ENCODE measurements at places on chromosomes 4 and X.

DNA sequence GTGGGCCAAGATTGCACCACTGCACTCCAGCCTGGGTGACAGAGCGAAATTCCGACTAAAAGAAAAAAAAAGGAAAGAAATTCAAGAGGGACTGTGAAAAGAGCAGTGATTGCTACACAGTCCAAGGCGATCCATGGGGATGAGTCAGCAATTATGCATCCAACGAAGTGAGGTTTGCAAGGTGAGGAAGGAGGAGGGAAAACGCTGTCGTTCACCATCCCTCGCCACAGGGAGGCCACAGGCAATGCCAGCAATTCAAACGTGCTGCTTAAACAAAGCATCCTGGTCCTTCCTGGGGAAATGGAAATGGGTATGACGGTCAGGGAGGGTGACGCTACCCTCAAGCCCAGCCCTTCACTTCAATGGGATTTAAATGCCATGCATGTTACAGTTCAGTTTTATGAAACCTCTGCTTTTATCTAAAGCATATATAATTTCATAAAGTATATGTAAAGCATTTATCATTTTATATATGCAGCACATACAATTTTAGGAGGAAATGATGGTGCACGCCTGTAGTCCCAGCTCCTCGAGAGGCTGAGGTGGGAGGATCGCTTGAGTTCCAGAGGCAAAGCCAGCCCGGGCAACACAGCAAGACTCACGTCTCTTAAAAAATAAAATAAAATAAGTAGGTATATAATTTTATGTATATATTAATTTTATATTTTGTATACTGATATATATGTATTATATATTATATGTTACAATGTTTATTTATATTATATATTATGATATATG, 108.7 kb downstream of the DHRSX start:
- no peak for DNase-seq

DNA sequence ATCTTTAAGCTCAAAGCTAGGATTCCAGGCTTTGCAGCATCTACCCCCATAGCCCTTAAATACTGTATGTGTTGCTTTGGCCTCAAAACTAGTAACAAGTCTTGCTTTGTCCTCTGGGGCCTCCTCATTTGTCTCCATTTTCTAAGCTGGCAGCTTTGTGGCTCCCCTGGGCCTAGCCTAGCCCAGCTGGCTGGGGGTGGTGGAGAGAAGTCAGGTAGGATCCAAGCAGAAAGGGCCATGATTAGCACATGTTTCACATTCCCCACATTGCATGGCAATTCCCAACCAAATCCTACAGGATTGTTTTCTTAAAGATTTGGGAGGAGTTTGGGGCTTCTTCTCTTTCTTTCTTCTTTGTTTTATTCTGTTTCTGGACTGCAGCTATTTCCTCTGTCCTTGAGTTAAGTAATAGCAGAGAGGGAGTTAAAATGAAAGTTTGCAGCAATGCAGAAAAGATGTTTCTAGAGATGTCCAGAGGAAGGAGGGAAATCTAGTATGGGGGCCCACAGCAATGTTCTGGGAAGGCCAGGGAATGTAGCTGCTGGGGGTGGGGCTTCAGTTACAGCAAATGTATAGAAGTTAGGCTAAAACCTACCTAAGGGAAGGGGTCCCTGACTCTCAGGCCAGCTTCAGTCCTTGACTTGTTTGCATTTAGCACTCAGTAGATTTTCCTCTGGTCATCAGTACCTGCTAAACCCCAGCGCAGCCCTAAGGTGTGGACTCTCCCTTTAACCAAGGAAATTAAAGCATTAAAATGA, 92.1 kb downstream of the SHROOM4 start:
- no peak for DNase-seq

GRCh38 chr4:78956975-78957374, 17.7 kb upstream of the PAQR3 start:
- no peak for DNase-seq

DNA sequence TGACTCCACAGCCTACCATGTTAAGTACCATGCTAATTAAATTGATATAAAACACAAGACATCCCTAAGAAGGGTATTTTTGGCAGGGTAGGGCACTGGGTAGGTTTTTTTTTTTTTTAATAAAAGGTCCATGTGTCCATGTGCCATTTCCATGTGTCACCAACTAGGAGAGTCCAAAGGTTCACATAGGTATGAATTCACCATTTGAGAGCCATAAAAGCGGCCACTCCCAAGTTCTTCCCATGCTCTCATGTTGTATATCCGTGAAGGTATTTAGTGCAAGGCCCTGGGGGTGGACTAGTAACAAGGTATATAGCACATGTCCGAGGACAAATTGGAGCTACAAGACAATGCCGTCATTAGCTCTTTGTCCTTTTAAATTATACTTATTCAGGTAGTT, 107.3 kb downstream of the PDE5A start:
- no peak for DNase-seq

GRCh38 chr4:2042204-2042946, 16.8 kb upstream of the NAT8L start:
- DNase-seq = no peak

- DNase-seq = no peak
These were observed 61.6 kb upstream of the PRPS1 start for GRCh38 chrX:107566604-107567262.

DNA sequence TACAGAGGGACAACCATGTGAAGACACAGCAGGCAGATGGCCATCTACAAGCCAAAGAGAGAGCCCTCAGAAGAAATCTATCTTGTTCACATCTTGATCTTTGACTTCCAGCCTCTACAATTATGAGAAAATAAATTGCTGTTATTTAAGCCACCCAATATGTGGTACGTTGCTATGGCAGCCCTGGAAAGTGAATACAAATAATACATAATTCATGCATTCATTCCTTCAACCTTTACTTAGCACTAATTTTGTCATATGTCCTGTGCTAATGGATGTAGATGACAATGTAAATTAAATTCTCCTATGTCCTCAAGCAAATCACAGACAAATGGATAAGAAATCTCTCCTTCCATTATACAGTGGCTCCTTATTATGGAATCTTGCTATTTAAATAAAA, 361.6 kb downstream of the PACRGL start:
- DNase-seq = no peak

GRCh38 chrX:104343428-104344129, 88.8 kb upstream of the ESX1 start:
- DNase-seq = no peak

DNA sequence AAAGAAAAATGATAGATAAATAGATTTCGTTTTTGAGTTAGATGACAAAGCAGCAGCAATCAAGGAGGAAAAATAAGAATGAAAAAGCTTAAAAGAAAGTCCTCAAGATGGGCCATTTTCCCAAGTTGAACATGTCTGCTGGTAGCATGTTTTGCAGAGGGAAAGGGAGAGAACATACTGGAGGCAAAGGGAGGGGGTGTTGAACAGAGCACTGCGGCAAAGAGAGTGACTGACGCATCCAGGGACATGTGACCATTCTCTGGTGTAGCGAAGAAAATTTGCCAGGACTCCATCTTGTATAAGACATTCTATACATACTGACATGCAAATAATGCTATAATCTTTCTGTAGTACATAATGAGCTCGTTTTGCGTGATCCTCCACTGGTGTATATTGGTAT, 1.2 kb downstream of the LINC00632 start:
- DNase-seq = no peak

DNA sequence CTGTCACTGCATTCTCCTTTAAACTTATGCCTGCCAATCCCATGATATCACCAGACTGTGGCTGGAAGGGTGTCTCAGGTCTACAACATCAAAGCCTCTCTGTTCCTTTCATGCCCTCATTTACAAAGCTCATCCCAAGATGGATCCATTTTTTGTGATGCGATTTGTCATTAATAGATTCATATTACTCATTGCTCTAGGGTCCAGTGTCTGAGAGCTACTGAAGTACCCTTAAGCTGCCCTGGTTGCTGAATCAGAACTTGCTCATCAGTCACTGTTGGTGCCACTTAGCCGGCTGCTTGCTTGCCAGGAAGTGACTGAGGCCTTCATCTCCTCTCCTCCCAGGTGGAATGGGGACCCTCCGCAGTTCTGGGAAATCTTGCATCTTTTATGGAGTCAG, 395.5 kb upstream of the BOD1L1 start:
- DNase-seq = no peak

DNA sequence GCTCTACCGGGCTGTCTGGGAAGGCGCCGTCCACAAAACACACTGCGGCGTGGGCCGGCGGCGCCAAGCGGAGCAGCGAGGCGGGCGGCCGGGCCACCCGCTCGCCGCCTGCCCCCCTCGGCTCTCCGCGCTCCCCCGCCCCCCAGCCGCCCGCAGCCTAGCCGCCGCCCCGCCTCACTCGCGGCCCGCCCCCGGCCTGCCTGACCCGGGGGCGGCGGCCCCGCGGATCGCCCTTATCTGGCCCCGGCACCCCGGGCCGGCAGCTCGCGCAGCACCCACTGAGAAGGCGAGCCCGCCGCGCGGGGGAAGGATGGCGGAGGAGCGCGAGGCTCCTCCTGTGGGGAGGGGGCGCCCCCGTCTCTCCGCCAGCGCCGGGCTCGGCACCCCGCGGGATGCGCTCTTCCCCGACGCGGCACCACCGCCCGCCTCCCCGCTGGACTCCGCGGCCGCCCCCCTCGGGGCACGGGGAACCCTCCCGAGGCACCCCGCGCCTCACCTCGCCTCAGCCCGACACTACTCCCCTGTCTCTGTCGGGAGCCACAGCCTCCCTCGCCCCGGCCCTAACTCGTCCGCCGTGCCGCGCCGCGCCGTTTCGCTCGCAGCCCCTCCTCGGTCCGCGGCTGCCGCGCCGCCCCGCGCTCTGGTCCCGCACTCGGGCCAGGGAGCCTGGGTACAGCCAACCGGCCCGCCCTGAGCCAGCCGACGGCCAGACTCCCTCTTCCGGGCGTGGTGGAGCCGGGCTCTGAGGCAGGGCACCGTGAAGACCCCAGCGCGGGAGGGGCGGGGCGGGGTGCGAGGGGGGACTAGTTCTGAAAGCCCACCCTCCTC, 566 bp downstream of the ATP11C start:
- peak; percentile 17 for DNase-seq

GRCh38 chr4:111499291-111499690, 646.0 kb upstream of the FAM241A start:
- DNase-seq = no peak

- DNase-seq = no peak
These were observed 912.0 kb upstream of the TENM3 start for GRCh38 chr4:181331214-181331613.

- DNase-seq = no peak
These were observed 19.3 kb downstream of the DCTD start for GRCh38 chr4:182897601-182898478.

- no peak for DNase-seq
These were observed 72.3 kb upstream of the TNMD start for GRCh38 chrX:100512471-100512870.

DNA sequence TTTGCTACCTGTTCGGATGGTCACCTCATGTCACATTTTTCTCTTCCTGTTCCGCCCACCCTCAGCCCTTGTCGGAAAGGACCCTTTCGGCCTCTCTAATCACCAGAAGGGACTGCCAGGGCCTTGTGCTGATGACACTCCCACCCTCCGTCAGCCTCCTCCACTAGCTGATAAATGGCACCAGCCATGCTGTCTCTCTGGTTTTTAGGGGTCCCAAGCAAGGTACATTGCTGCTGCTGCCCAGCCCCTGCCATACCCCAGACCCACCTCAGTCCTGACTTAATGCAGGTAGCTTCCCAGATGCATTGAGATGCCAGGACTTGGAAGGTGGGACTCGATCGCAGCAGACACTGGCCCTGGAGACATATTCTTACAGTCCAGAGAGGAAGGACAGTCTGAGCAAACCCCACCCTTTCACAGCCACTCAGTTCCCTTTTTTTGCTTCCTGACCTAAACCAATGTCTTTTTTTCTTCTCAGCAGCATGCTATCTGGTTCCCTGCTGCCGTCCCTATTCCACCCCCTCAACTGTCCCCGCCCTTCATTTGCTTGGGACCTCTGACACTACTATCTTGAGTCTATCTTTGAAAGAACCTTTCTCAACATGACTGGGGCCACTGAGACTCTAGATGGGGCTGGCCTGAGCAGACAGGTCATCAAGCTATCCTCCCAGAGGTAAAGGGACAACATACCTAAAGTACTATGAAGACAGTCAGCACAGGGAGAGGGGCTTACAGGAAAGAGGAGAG, at the start of gene BTK:
Gene BTK (minus strand): TSS at position 397 of the 747 bp plus-strand sequence. CDS start 10,907 bp downstream, outside the sequence.
- DNase-seq = no peak

- no peak for DNase-seq
These were observed 22.0 kb downstream of the GPM6A start for GRCh38 chr4:175790083-175790482.

DNA sequence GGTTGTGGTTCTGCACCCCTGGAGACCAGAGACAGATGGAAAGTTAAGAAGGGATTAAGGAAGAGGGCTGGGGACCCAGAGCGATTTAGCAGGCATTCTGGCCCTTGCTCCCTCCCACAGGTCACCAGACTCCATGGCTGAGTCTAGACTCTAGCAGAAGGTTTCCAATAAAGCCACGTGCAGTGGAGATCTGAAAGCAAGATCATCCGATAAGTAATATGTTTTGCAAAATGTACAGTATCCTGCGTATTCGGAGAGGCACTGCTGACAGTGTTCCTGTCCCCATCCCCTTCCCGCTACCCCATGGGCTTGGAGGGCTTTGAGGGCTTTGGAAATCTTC, 531 bp upstream of the GPRIN3 start:
- no peak for DNase-seq

DNA sequence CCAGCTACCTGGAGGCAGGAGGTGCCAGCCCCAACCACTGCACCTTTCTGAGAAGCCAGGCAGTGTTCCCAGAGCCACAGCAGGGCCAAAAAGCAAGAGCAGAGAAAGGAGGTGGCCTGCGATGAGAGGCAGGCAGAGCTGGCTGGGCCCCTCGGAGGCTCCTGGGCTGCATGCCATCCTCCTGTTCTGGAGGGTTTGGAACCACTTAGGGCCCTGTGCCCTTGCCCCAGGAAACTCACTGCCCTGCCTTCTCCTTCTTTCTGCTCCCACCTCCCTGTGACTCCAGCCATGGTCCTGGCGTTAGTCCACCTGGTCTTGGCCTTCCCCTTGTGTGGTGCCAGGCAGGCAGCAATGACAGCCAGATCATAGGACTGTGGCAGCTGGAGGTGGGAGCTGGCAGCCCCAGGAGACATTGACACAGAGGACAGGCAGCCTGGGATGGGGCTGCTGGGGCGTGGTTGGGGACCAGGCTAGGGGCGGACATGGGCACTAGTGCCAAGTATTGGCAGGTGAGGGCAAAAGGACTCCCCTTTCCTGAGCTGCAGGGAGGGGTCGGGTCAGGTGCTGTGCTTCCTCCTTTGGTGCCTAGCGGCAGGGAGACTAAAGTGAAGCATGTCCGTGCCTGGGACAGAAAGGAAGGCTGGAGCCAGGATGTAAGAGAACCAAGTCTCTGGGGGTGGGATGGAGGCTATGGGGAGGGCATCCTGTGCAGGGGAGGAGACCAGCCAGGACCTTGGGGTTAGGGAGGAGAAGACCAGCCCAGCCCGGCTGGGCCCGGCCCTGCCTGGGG, 1.4 kb downstream of the APLN start:
- no peak for DNase-seq

GRCh38 chrX:16739574-16739973, 20.2 kb downstream of the SYAP1 start:
- DNase-seq = no peak

DNA sequence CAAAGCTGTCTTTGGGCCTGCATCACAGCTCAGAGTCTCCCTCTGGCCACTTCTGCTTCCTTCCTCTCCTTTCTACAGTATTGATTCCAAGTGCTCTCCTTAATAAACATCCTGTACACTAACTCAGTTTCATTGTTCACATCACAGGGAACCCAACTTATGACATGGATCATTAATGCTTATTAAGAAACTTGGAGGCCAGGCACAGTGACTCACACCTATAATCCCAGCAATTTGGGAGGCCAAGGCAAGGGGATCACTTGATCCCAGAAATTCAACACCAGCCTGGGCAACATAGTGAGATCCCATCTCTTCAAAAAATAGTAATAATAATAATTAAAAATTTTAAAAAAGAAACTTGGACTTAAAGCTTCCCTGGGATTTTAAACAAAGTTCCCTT, 89.2 kb upstream of the EFHC2 start:
- DNase-seq = no peak

GRCh38 chr4:40550948-40551462, 78.7 kb downstream of the RBM47 start:
- no peak for DNase-seq
